ENCODE measurements at places on chromosomes 3 and 15.

DNA sequence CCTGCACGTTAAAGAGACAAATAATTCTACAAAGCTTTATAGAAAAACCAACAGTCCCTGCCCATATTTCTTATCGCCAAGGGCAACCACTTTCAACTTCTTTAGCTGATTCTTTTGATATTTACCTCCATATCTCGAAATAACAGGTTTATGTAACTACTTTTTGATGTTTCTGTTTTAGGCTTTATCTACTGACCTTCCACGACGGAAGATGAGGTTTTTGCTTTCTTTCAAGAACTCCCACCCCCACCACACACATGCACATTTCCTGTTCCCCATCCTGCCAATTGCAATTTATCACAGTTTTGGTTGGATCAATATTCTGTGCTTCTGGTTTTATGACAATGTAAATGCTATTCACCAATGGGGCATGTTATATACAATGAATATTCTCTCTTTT, 330.4 kb upstream of the ICE2 start:
- no peak for DNase-seq

GRCh38 chr3:57091521-57092273, 31.2 kb downstream of the SPATA12 start:
- DNase-seq, result no peak

- DNase-seq, result peak; percentile 14
Measured at GRCh38 chr3:126517291-126517951, at the start of gene UROC1. TSS of gene UROC1 (minus strand) at chr3:126517773. CDS start at chr3:126517719, 54 bp downstream.

GRCh38 chr3:23166845-23167244, 36.3 kb upstream of the UBE2E2 start:
- DNase-seq, result no peak

- no peak for DNase-seq
Measured at GRCh38 chr3:119073258-119074001, 38.8 kb upstream of the IGSF11 start.

- no peak for DNase-seq
Measured at GRCh38 chr3:18077128-18077840, 334.9 kb upstream of the TBC1D5 start.

DNA sequence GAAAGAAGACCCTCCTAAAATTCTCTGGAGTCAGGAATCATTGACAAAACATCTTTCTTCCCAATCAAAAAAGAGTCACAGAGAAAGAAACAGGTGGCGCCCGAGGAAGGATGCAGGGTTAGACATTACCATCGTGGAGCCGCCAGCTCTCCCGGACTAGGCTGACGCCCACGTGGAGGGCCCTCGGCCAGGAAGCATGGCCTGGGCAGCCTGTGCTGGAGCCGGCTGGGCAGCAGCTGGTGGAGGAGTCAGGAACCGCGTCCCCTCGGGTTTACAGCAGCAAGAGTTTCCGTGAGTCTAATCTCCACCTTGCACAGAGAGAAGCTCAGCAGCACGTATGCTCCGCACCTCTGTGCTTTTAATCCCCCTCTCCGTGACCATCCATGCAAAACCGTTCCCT, 533.7 kb upstream of the ATP11B start:
- peak; percentile 39 for DNase-seq

- DNase-seq, result no peak
Measured at GRCh38 chr3:30256474-30256873, 349.9 kb upstream of the TGFBR2 start.

DNA sequence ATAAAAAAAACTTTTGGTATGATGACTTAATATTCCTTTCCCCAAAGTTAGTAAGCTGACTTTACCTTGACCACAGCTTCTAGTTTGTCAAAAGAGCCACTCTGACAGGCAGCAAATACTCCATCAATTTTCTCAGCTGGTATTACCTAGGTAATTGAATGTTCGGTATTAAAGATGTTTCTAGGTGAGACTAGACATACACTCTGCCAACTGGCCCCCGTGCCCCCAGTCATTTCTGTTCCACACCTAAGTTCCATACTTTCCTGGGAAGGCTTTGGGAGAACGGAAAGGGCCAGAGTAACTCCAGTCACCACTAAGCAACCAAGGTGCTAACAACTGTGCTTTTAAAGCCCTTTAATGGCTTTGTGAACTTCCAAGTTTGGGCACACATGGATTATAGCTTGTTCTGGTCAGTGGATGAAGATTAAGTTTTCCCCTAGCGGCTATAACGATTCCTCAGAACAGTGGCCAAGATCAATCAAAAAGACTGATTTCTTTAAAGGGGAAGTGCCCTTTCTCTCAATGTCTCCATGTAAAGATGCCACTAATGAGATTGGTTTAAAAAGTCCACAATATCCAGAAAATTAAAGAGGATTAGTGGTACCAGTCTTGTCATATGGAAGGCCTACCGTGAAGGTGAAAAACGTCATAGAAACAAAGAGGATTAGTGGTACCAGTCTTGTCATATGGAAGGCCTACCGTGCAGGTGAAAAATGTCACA, 7.0 kb downstream of the EIF4A2 start:
- DNase-seq, result no peak

GRCh38 chr3:73622091-73622805, 2.5 kb downstream of the PDZRN3 start:
- peak; percentile 52 for DNase-seq

DNA sequence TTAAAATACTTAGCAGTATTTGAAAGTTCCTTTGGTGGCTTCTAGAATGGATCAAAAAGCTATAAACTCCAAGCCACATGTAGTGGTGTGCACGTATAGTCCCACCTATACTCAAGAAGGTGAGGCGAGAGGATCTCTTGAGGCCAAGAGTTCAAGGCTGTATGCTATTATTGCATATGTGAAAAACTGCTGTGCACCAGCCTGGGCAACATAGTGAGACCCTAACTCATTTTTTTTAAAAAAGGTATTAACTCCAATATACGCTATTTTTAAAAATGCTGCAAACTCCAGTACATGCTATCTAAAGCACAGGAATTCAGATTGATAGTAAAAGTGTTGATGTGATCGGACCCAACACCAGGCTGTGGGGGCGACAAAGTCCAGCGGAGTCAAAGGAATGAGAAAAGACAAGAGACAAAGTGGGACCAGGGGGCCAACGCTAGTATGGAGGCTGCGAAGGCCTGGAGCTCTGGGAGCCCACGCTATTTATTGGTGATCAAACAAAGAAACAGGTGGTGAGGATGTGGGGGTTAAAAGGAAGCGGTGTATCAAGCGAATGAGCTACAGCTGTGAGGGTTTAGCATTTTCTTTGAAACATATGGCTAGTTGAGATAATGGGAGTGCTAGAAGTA, 66.6 kb downstream of the ARIH1 start:
- no peak for DNase-seq

GRCh38 chr3:169213956-169214355, 449.6 kb downstream of the MECOM start:
- DNase-seq, result no peak

DNA sequence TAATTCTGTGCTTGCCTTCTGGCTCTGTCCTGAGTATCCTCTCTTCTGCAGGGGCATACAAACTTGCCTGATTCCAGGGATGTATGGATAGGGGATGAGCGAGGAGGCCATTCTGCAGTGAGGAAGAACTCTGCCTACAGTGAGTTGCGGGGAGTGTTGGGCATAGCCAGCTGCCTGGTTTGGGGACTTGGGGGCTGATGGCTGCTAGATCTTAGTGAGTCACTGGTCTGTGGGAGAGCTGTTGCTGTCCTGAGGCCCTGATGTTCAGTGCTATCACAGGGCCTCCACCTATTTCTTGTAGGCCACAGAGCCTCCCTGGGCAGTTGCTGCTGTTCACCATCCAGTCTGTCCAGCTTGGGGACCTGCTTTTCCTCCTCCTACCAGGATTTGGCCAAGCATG, 20.3 kb downstream of the CDAN1 start:
- DNase-seq, result no peak

- DNase-seq, result no peak
Measured at GRCh38 chr15:75864213-75865059, 21.2 kb downstream of the UBE2Q2 start.

GRCh38 chr15:70260580-70260979, 162.9 kb upstream of the TLE3 start:
- DNase-seq, result no peak

DNA sequence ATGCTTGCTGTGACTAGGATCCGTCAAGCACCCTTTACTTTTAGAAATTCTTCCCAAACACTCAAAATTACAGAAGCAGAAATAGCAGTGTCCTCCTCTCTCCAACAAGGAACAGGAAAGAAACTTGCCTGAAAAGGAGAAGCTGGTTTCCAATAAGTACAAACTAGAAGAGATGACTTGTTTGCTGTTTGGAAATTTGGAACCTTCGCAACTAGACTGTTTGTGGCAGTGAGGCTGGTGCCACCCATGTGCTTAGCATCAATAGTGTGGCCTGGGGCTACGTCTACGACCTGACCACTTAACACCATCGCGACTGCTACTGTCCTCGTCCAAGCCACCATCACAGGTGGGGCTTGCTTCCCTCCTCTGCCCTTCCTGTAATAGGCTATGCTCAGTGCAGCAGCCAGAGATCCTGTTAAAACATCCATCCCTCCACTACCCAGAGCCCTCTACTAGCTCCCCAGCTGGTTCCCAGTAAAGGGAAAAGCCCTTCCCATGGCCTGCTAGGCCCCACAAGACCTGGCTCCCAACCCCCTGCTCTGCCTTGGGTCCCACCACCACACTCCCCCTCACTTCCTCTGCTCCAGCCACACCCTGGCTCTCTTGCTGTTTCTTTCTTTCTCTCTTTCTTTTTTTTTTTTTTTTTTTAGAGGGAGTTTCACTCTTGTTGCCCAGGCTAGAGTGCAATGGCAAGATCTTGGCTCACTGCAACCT, 52.6 kb upstream of the CCR2 start:
- DNase-seq, result no peak

DNA sequence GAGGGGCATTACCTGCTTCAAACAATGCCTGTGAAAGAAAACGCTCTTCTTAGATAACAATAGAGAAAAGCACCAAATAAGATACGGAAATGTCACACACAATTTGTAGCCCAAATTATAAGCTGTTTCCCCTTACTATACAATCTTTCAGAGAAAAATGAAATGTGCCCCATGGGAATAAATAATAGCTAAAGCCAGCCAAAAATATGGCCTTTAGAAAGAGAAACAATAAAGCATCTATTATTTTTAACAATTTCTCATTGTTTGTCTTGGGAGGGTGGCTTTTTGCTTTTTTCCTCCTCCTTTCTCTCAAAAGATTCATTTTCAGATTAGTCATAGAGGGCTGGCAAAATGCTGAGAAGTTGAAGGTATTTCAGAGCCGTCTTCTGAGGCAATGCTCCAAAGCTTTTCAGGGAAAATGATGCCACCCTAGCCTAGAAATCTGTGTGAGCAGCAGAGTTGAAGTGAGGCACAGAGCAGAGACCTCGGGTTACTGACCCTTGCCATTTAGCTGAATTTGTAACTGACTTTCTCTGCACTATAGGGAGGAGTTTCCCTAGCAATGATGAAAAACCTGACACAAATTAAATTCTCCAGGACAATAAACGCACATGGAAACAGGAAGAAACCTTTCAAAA, 86.3 kb upstream of the PRICKLE2 start:
- no peak for DNase-seq

DNA sequence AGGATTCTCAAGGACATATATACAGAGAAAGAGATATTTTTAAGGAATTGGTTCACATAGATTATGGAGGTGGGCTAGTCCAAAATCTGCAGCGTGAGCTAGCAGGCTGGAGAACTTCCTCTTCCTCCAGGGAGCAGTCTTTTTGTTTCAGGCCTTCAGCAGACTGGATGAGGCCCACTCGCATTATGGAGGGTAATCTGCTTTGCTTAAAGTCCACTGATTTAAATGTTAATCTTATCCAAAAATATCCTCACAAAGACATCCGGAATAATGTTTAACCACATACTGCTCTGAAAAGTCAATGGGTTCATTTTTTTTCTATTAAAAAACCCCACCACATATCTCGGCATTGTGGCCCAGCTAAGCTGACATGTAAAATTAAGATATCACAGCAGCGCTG, 22.2 kb upstream of the NRROS start:
- no peak for DNase-seq

- no peak for DNase-seq
Measured at GRCh38 chr3:113783463-113783862, 36.6 kb downstream of the ATP6V1A start.

GRCh38 chr3:188231456-188231855, 77.5 kb downstream of the LPP start:
- no peak for DNase-seq

Measured in left cardiac atrium (tissue), 4 donors.